ENCODE measurements at places on chromosomes 2 and 18.

- DNase-seq, result no peak
Observed at GRCh38 chr2:222358876-222359275, 60.1 kb upstream of the PAX3 start.

DNA sequence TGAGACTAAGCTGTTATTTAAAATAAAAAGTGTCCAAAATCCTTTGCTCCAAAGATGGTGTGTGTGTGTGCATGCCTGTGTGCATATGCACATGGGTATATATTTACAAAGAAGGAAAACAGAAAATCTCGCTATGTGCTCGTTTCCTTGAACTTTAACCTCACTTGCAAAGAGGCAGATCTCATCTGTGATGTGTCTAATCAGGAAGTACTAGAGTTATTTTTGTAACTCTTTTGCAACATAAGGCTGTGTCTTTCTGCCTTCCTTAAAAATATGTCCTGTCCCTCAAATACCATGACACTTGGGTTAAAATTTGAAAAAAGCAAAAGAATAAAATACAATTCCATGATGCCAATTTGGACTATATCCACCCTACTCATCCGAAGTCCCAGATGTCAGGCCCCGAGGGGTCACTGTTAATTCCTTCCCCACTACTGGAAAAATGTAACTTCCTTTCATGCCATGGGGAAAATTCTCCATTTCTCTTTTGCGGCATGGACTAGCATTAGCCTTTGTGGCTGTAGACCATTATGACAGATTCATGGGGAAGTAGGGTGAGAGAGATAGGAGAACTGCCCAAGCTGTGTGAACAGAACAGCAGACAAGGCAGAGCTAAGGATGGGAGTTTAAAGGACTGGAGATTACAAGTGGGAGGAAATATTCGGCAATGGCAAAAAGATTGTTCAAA is 191.3 kb downstream of the MYO1B start:
- DNase-seq, result no peak

DNA sequence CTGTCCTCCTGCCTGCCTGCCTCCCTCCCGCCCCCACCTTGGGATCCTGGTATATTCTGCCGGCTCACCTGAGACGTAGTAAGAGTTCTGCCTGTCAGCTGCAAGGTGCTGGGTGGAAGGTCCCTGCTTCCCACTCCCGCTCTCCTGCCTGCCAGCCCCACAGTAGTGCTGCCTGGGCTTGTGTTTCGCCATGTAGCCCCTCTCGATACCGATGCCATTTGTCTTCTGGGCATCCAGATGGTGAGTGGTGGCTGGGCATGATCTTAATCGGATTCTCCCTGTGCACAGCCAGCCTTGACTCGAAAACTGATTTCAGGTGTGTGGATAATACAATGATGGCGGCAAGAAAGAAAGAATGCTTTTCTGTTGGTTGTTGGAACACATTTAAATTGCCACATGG is 184.9 kb downstream of the AGAP1 start:
- peak; percentile 65 for DNase-seq

DNA sequence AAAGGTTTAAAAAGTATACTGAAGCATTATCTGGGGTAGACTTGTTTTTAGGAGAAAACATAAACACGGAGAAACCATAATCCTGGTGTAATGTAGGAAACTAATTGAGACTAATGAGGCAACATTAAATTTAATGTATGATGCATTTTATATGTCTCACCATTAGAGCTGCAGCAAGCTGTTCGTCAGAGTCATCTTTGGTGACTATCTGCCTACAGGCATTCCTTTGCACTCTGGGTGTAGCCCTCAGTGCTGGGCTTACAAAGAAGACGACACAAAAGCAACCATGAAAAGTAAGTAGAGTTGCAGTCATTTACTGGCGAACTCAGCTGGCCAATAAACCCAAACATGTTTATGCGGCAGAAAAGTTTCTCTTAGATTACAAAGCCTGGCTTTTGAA is 415.3 kb upstream of the ZEB2 start:
- DNase-seq, result no peak

DNA sequence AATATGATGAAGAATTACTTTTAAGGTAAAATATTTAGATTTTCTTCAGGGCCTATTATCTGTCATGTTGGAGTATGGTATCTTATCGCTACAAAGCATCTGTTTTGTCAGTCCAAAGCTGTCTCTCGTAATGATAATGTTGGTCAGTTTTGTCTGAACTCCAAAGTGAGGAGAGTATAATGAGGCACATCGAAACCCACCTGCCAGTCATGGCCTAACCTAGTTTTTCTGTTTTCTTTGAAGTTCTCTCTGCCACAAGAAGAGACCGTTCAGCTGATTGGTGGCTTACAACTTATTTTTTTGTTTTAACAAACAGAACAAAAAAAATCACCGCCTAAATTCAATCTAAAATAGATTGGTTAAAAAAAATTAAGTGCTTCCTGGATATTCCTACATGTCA is 1387.9 kb downstream of the RPIA start:
- no peak for DNase-seq

DNA sequence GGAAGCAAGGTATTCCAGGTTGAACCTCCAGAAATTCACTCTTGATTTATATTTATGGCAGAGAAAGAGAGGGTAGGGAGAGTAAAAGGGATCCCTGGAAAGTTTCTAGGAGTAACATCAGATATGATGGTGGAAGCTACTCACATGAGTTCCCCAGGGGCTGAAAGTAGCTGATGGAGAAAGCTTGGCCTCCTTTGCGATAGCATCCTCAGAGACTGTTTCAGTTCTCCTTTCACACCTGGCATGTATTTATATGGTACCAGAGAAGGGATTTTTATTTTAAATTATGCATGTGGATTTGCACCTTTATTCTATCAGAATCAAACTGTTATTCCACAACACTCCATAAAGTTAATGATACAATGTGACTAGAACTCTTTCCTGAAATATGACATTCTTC is 126.3 kb upstream of the OSR1 start:
- DNase-seq, result no peak

- no peak for DNase-seq
Observed at GRCh38 chr2:162972383-162972782, 133.8 kb upstream of the KCNH7 start.

- no peak for DNase-seq
Observed at GRCh38 chr18:61580046-61580445, 246.8 kb downstream of the CDH20 start.

- no peak for DNase-seq
Observed at GRCh38 chr2:159713631-159714246, 1.4 kb downstream of the MARCHF7 start.

DNA sequence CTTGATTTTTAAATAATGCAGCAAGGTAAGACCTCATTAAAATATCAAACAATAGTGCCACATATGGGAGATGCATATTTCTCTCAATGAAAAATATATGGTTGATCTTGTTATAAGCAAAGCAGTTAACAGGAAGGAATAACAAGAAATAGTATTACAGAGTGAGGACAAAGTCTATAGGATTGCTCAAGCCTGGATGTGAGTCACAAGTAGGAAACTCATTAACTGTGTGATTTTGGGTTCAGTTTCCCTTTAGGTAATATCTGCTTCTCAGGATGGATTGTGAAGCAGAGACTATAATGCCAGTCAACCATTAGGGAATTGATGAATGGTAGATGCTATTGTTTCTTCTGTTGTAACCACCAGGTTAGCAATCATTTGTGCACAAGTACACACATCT is 42.9 kb upstream of the SPHKAP start:
- no peak for DNase-seq

DNA sequence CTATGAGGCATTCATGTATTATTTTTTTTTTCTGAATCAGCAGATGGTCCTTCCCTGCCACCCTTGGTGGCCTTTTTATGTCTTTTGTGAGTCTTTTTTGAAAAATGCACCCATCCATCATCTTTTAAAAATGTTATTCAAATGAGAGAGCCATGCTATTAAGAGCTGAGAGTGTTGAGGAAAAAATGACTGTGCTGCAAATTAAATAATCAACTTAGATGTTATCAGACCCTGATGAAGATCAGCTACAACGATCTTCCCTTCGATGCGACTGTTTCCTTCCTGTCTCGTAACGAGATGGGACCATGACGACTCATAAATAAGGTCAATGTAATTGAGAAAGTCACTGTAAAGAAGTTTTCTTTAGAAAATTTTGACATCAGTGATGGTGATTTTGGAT is 44.4 kb downstream of the TRIB2 start:
- DNase-seq, result no peak

DNA sequence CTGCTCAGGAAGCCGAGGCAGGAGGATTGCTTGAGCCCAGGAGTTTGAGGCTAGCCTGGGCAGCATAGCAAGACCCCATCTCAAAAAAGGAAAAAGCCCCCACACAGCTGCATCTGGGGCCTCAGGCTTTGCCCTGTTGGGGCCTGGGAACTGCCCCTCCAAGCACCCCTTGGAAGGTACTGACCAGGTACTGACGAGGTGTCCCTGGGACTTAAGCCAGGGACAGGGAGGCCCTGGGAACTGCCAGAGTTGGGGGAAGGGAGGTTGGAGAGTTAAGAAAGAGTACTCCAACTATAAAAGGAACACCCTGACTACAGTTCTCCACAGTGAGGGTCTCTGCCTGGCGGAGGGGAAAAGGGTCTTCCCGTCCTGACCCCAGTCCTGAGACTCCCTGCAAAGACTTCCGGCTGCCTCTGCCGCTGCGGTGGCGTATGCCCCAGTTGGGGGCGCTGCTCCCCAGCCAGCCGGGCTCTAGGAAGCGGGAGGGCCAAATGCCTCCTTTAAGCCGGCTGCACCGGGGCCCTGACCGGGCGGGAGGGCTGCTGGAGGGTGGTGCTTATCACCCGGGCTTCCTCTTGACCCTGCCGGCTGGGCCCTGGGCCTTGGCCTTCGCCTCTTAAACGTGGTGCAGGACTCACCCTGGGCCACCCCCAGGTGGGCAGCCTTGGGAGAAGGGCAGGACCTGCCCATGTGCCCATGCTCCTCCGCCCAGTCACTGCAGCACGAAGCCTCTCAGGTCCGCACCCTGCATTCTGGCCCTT is 12.8 kb downstream of the SLC30A3 start:
- DNase-seq, result no peak

DNA sequence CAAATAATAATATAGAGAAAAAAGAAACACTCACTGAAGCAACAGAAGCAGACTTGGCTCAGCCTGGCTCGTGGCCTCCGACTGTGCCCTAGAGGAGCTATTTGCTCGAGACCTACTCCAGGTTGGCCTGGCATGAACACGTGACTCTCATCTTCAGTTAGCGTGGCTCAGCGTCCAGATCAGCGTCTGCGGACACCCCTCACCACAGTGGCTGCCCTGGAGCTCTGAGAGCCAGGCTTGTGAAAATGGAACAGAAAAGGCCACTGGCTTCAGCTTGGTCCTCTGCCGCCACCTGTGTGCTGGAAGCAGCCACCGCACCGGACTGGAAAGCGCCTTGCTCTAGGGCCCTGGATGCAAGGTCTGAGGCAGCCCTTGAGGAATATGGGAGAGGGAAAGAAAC is 1184.0 kb upstream of the GYPC start:
- DNase-seq, result peak; percentile 13

GRCh38 chr2:3108105-3108504 is 269.5 kb downstream of the EIPR1 start:
- DNase-seq, result no peak

GRCh38 chr2:55518841-55519165 is 715 bp upstream of the CFAP36 start:
- no peak for DNase-seq

DNA sequence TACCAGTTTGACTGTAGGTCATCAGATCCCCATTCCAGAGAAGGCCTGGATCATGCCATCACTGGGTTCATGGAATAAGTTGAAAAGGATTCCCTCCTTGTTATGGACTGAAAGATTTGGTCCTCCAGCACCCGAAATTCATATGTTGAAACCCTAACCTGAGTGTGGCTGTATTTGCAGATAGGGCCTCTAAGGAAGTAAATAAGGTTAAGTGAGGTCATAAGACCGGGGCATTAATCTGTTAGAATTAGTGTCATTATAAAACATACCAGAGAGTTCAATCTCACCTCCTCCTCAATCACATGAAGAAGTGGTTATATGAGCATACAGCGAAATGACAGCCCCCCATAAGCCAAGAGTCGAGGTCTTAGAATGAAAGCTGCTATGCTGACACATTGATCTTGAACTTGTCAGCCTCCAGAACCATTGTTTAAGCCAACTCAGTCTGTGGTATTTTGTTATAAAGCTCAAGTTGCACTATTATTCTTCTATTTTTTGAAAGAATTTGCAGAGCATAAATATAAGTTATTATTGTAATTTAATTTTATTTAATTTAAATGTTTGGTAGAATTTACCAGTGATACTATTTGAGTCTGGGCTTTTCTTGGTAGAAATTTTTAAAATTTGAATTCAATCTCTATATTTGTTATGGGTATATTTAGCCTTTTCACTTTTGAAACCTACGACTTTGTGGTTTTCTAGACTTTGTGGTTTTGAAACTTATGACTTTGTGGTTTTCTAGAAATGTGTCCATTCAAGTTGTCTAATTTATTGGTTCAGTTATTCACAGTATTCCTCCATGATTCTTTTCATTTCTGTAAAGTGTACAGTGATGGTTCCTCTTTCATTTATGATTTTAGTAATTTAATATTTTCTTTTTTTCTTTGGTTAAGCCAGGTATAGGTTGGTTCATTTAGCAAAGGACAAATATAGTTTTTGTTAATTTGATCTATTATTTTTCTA is 1206.7 kb upstream of the CDH2 start:
- no peak for DNase-seq

DNA sequence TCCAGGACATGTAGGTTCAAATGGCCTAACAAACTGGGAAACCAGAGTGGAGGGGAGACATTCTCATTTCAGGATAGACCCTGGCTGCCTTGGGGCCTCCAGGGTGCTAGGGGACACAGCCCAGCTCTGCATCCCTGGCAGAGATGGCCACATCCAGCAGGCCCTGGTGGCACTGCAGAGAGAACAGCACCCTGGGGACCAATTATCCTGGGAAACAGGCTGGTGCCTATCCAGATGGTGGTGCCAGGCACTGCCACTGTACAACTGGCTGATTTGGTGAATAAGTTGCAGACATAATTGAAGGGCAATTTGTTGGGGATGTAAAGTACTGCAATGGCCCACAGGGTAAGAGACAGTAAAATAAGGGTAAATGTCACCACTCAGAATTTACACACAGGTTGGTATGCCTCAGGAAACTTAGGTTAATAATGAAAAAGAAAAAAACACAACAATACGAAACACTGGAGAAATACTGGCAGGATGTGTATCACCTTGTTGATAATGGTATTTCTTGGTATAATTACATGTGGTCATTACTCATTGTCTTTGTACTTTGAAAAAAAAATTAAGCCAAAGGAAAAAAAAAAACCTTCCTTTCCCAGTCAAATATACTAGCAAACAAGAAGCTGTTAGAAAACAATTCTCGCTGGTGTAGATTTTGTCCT is 12.8 kb upstream of the SFTPB start:
- DNase-seq, result peak; percentile 49

GRCh38 chr2:16625201-16625729 is 40.4 kb downstream of the CYRIA start:
- no peak for DNase-seq

- DNase-seq, result no peak
Observed at GRCh38 chr2:196935432-196935831, 8.9 kb upstream of the PGAP1 start.

DNA sequence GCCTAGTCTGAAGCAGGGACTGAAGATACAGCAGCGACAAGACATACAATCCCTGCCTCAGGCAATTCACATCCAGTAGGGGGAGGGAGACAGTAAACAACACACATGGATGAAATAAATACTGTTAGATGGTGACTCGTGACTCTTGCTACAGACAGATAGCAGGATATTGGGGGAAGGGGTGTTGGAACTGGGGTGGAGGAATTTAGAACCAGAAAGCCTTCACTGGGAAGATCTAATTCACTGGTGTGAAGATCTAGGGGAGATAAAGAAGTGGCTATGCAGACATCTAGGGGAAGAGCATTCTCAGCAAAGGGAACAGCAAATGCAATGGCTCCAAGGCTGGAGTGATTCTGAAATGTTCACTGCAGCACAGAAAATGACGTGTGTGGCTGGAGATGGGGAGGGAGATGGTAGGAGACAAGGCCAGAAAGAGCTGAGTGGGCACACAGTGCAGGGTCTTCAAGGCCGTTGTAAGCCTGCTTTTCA is 52.6 kb upstream of the TMEM163 start:
- no peak for DNase-seq
